ENCODE measurements at places on chromosomes 6 and 20.

GRCh38 chr20:9256393-9256792 lies 187.5 kb downstream of the PLCB4 start:
- no peak for DNase-seq

- DNase-seq: no peak
Measured at GRCh38 chr20:57481281-57481711, 43.6 kb downstream of the CTCFL start.

DNA sequence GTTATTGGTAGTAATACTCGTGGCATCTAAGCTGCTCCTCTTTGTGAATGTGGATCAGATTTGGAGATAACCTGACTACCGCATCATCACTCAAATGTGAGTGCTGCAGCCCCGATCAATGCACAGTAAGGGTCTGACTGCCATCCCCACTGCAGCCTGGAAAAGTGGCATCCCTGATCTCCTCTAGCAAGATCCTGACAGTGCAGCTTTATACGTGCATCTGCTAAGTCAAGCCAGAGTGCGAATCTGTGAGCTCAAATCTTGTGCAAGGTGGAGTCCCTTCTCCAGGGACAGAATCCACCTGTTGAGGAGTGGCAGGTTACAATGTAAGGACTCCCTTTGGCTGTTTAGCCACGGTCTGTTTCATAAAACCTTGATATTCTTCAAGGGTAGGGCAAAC lies 215.0 kb upstream of the EXOC2 start:
- no peak for DNase-seq

- DNase-seq: no peak
Measured at GRCh38 chr20:37749620-37750403, 56.0 kb downstream of the CTNNBL1 start.

DNA sequence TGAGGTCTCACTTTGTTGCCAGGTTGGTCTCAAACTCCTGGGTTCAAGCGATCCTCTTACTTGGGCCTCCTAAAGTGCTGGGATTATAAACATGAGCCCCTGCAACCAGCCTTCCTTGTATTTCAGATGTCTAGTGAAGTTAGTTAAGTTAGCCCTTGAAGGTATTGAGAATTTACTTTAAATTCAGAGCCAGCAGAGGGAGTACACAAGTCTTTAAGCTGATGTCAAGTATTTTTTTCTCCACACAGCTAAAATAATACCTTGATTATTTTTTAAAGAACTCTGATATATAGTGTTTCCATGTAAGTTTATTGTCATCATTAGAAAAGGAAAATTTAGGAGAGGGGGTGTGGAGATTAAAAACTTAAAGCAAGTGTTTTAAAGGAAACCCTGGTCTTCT lies 9.8 kb downstream of the FOXO3 start:
- no peak for DNase-seq

- DNase-seq: no peak
Measured at GRCh38 chr6:132995432-132995831, 181.1 kb downstream of the RPS12 start.
